Activated CD8-positive, alpha-beta T cell treated with anti-CD3 and anti-CD28 coated beads, Interleukin-2, amount 10 ng/mL, durations not matched to agents 7 days and 5 days (primary cell): ENCODE measurements at places on chromosomes 13 and 19.

GRCh38 chr13:103066079-103066780 lies at the start of gene SLC10A2:
Gene SLC10A2, minus strand, starts transcription at chr13:103066417. Its CDS starts 168 bp downstream, at chr13:103066249.
- H3K36me3 ChIP-seq: no peaks in the 10 kb centered on the region
- H3K27me3 ChIP-seq: no peaks in the 10 kb centered on the region
- no peak within 1 kb of the TSS for H3K4me3 ChIP-seq
- no peaks in the 10 kb centered on the region for H3K4me1 ChIP-seq
- no peak for DNase-seq

DNA sequence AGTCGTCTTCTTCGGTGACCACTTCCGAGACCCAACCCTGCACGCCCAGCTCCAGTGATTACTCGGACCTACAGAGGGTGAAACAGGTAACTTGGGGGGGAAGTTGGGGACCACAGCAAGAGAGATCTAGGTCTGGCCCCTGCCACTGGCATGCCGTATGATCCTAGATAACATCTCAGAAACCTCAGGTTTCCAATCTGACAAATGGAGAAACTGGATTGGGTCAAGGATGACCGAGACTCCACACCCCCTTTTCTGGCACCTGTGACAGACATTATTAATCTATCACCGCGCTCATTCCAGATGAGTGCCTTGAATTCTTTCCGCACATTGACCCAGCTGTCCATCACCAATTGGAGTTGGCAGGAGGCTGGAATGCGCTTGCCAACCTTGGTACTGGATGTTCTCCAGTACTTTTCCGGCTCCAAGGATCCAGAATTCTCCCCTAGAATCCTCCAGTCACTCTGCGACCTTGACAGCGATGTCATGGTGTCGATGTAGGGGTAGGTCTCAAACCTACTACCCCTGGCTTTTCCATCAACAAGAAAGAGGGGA lies 17.4 kb downstream of the VASP start:
- no peak for DNase-seq
- peaks cover 36% of the 10 kb centered on the region for H3K4me1 ChIP-seq
- peaks cover 2% of the 10 kb centered on the region for H3K27me3 ChIP-seq
- no peak overlapping the region for H3K4me3 ChIP-seq
- H3K36me3 ChIP-seq: peaks cover 70% of the 10 kb centered on the region
- H3K27ac ChIP-seq: no peak overlapping the region

DNA sequence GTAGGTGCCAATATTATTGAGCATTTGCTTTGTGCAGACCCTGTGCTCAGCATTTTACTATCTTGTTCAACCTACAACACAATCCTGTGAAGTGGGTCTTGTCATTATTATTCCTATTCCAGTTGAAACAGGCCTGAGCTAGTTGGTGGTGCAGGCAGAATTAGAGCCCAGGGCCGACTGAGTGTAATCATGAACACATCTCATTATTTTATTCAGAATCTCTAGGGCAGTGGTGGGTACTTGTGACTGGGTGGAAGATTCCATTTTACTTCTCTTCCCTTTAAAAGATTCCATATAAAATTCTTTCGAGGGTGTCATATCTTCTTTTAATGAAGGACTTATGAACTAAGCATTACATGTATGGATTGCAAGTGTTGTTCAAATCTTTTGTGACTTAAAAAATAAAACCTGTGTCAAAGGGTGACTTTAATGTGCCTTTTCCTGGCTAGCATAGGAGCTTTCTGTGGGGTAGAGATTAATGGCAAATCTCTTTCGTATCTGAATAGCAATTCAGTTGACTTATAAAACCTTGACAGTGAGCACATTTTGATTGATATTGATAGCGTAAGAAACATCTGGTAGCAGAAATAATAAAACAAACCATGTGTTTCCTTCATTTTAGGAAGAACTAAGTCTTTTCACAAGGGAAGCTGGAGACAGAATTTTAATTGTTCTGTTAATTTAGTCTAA lies 20.3 kb downstream of the B3GLCT start:
- no peak overlapping the region for H3K4me3 ChIP-seq
- peaks cover 2% of the 10 kb centered on the region for H3K36me3 ChIP-seq
- no peaks in the 10 kb centered on the region for H3K27me3 ChIP-seq
- no peaks in the 10 kb centered on the region for H3K4me1 ChIP-seq
- H3K27ac ChIP-seq: no peak overlapping the region

DNA sequence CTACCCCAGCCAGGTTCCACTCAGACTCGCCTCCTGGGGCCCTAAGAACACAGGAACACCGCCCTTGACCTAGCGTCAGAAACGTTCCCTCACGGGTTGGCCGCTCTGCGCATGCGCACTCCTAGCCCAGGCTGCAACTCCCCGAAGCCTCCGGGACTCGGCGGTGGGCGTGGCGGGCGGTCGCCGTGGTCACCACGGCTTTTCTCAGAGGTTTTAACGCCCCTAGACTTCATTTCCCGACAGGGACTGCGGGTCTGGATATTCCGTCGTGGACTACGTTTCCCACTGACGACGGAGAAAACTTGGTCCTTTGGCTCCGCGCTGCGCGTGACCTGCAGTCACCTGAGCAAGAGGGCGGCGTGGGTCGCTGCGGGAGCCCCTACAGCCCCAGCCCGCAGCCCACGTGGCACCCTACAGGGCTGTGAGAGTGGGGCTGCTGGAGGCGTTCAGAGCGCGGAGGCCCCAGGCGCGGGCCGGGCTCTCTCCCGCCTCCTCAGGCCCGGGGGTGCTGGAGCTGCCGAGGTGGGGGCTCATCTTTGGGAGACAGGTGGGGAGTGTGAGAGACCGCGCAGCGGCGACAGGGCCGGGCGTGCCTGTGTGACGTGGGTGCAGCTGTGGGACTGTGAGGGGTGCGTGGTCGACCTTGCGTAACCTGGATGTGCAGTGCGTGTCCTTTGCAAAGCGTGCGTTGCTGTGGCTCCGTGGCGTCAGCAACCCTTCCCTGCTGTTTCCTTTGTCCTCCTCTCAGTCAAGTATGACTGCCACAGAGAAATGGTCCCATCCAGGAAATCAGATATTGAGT lies 38.0 kb upstream of the ZNF573 start:
- H3K36me3 ChIP-seq: peaks cover 4% of the 10 kb centered on the region
- peak overlapping the region; percentile 36 for H3K4me3 ChIP-seq
- peak; percentile 32 for DNase-seq
- H3K27ac ChIP-seq: no peak overlapping the region
- peaks cover 2% of the 10 kb centered on the region for H3K27me3 ChIP-seq

GRCh38 chr19:5186293-5187050 lies 154.1 kb downstream of the PTPRS start:
- peaks cover 2% of the 10 kb centered on the region for H3K27me3 ChIP-seq
- no peaks in the 10 kb centered on the region for H3K36me3 ChIP-seq
- H3K4me3 ChIP-seq: no peak overlapping the region
- H3K4me1 ChIP-seq: no peaks in the 10 kb centered on the region
- no peak for DNase-seq

- peak; percentile 20 for DNase-seq
- H3K4me3 ChIP-seq: no peak within 1 kb of the TSS
- H3K4me1 ChIP-seq: peaks cover 5% of the 10 kb centered on the region
These were observed at the start of gene ZNF112 for GRCh38 chr19:44356383-44357111. Gene ZNF112, minus strand, starts transcription at chr19:44356680. Its CDS starts 16,141 bp downstream, at chr19:44340539.

GRCh38 chr19:38666663-38667511 lies 19.4 kb downstream of the ACTN4 start:
- H3K4me3 ChIP-seq: peak overlapping the region; percentile 16
- peak overlapping the region; percentile 82 for H3K27ac ChIP-seq
- no peaks in the 10 kb centered on the region for H3K27me3 ChIP-seq
- peaks cover 51% of the 10 kb centered on the region for H3K36me3 ChIP-seq
- peak; percentile 64 for DNase-seq
- peaks cover 96% of the 10 kb centered on the region for H3K4me1 ChIP-seq

DNA sequence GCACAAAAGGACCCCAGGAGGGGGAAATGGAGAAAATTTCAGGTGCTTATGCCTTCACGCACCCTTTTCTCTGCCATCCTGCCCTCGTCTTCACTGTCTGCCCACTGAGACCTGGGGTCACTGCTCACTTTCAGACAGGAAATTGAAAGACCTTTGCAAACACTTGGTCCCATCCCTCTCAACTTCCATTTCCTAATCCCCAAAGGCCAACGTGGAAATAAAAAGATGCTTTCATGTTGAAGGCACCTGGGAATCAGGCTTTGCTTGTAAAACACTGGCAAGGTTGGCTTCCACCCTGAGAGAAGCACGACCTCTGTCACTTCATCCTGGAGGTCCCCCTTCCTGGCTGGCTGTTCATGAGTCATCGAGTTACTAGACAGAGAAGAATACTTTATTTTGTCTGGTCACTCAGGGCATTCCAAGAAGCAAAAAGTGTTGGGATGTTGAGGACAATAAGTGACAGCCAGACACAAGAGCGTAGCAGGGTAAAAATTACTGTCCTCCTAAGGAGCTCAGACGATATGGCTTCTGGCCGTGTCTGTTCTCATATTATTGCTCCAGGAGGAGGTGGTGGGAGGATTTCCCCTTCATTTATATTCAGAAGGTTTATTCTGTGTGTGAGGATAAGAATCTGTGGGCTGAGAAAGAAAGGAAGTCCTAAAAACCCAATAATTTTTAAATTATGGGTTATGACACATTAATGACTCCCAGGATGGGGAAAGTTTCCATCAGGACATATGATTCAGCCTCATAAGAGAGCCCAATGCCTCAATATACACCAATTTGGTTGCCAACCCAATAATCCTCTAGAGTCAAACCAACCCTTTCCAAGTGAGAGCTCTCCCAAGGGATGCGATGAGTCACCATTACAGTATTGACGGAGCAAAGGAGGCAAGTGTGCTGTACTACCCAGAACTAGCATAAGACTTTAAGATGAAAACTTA lies 409.0 kb downstream of the COG6 start:
- H3K36me3 ChIP-seq: no peaks in the 10 kb centered on the region
- H3K27me3 ChIP-seq: no peaks in the 10 kb centered on the region
- no peak overlapping the region for H3K4me3 ChIP-seq
- DNase-seq: no peak

- H3K36me3 ChIP-seq: no peaks in the 10 kb centered on the region
- no peak within 1 kb of the TSS for H3K27ac ChIP-seq
- H3K27me3 ChIP-seq: no peaks in the 10 kb centered on the region
These were observed at the start of gene EBI3 for GRCh38 chr19:4229179-4229931. Gene EBI3, plus strand, starts transcription at chr19:4229523. Its CDS starts 28 bp downstream, at chr19:4229551.

GRCh38 chr13:47332149-47332548 lies 435.3 kb upstream of the HTR2A start:
- no peak overlapping the region for H3K4me3 ChIP-seq
- H3K27ac ChIP-seq: no peak overlapping the region
